ENCODE measurements at places on chromosomes 7 and 10.

- no peak for DNase-seq
Measured at GRCh38 chr10:84256510-84257342, 11.9 kb downstream of the RGR start.

- DNase-seq: no peak
Measured at GRCh38 chr10:3935141-3935540, 150.1 kb upstream of the KLF6 start.

DNA sequence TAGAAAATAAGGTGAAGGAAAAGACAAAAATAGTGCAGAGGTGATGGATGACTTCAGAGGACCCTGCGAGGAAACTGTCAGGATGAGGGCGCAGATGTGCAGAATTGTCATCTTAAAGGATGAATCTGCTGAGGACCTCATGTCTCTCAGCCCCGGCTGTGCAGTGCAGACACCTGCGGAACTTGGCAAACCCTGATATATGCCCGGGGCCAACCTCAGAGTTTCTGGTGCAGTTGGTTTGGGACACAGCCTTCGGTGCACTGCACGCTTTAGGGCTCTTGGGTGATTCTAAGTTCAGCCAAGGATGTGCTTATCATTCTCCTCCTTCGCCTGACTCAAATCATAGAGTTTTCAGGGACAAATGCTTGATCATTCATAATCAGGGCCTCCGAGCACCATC is 310.1 kb downstream of the TCERG1L start:
- no peak for DNase-seq

DNA sequence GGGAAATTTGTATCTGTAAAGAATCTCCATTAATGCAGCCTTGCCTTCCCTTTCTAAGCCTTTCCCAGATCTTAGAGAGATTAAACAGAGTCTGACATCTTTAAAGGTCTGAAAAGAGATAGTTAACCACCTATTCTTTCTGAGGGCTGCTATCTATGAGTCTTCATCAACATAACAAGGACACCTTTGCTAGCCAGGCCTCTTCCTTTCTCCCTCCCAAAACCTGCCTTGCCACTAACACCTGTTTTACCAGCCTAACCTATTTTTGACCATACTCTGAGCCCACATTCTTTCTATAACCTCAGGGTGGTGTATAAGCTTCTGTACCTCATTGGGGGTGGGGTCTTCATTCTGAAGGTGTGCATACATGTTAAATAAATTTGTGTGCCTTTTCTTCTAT is 217.1 kb downstream of the IPMK start:
- DNase-seq: no peak

- DNase-seq: no peak
Measured at GRCh38 chr7:141693082-141693481, 8.9 kb downstream of the DENND11 start.

DNA sequence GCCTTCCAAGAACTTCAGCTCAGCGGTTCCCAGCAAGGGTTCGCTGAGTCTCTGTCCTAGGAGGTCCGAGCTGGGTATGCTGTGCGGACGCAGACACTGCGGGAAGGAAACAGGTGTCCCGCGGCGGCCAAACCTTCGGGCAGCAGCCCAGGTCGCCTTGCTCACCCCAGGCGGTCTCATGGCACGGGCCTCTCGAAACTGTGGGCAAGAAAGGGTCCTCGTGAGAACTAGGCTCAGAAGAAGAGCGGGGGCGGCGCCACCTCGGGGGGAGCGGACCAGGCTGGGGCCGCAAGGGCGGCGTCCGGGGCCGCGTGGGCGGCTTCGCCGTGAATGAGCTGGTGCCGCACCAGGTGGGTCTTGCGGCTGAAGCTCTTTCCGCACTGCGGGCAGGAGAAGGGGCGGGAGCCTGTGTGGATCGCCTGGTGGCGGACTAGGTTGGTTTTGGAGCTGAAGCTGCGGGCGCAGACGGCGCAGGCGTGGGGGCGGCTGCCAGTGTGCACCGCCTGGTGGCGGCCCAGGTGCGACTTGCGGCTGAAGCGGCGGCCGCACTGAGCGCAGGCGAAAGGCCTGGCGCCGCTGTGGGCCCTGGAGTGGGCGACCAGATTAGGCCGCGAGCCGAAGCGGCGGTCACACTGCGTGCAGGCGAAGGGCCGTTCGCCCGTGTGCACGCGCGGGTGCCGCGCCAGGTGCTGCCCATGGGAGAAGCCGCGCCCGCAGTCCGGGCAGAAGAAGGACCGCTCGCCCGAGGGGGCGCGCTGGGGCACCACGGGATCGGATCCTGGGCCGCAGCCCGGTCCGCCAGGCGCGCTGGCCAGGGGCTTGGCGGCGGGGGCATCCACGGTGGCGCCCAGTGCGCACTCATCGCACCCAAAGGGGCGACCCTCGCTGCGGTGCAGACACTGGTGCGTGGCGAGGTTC is 8.6 kb downstream of the ZNF467 start:
- DNase-seq: no peak

- peak; percentile 68 for DNase-seq
Measured at GRCh38 chr10:97037365-97038361, 148.1 kb downstream of the SLIT1 start.

DNA sequence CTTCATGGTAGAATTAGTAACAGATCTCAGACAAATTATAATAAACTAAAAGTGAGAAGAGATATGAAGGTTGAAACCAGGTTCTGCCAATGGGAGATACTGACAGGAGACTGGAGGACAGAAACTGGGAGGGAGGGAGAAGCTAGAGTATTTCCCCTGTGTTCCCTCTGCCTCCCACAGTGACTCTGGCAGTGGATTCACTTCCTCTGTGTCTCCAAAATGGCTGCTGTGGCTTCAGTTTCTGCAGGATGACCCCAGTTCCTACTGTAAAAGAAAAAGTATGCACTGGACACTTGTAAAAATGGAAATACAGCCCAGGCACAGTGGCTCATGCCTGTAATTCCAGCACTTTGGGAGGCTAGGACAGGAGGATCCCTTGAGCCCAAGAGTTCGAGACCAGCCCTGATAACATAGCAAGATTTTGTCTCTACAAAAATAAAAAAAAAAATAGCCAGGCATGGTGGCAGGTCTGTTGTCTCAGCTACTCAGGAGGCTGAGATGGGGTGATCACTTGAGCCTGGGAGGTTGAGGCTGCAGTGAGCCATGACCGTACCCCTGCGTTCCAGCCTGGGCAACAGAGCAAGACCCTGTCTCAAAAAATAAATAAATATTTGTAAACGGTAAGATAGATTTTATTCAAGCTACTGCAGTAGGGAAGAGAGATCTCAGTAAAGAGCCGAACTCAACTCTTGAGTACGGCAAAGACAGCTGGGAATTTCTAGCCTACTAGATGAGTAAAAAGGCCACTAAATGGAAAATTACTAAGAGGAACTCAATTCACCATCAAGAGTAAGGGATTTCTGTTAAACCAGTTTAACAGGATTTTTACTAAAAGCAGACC is 156.6 kb upstream of the TRIM24 start:
- DNase-seq: no peak

DNA sequence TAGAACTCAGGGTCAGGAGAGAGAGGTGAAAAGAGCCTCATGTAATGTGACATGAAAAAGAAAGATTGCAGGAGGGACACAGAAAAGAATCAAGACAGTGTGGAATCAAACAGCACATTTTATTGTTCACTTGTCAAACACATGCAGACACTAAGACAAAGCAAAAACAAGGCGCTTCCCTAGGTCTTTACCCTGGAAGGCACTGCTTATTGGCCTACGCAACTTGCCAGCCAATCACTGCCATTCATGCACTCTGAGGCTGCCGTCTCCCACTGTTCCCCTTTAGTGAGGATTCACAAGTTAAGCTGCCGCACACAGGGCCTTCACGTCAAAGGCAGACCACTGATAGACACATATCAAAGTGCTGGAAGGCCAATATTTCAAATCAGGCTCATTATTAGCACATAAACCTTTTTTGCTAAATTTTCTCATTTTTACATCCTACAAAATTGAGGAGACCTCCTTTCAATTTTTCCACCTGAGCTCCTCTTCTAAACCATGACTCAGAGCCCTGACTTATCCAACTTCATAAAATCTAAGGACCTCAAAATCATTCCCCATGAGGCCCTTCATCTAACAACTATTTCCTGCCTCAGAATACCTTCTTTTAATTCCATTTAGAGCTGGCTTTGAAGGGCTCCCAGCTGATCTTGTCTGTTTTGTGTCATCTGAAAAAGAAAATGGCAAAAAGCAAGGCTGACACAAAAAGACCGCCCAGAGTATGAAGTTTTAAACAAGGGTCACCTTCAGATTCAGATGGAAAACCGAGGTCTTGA is 149.4 kb downstream of the CHCHD3 start:
- DNase-seq: no peak

DNA sequence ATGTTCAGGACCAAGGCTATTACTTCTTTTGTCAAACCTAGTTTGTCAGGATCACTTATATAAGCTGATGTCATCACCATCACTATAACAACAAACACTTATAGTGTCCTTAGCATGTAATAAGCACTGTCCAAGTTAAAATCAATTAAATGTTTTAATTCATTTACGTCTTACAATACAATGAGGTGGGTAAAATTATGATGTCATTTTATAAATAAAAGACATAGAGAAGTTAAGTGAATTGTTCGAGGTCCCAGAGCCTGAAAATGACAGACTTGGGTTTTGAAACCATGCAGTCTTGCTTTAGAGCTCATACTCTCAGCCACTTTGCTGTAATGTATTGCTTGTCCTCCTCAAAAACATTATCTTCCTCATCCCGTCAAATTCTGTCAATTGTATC is 48.3 kb downstream of the SLC13A1 start:
- no peak for DNase-seq

GRCh38 chr10:118209215-118209614 is 132.9 kb downstream of the FAM204A start:
- DNase-seq: peak; percentile 22

DNA sequence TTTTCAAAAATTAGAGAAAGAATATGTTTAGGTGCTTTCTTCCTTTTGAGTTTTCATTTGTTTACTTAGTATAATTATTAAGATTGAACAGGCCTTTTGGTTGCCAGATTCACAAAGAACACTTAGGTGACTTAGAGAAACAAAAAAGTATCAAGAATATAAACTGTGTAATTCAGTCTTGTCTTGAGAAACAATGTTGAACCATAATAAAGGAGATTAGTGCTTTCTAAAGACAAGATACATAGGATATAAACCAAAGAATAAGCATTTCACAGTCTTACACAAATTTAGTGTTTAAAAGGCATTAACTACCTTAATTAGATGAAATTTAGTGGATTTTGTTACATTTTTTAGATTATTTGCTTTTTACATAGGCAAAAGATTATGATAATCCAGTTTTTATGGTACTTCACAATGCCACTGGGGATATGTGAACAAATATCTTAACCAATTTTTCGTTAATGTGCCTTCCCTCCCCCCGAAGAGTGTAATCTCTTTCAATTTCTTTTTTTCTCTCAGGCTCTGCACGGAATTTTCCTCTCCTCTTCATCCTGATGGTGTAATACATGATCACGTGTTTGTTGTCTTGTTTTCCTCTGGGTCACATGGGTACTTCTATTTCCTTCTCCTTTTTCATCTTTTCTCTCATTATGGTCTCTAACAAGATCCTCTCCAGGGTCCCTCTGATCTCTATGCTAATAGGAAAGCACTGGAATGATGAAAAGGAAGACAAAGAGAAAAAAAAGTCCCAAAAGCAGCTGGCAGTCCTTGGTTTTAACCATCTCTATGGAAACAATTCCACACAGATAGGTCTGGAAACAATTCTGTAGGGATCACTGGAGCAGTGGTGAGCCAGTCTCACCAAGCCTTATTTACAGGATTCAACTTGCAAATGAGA is 3.7 kb upstream of the HNRNPH3 start:
- DNase-seq: no peak

DNA sequence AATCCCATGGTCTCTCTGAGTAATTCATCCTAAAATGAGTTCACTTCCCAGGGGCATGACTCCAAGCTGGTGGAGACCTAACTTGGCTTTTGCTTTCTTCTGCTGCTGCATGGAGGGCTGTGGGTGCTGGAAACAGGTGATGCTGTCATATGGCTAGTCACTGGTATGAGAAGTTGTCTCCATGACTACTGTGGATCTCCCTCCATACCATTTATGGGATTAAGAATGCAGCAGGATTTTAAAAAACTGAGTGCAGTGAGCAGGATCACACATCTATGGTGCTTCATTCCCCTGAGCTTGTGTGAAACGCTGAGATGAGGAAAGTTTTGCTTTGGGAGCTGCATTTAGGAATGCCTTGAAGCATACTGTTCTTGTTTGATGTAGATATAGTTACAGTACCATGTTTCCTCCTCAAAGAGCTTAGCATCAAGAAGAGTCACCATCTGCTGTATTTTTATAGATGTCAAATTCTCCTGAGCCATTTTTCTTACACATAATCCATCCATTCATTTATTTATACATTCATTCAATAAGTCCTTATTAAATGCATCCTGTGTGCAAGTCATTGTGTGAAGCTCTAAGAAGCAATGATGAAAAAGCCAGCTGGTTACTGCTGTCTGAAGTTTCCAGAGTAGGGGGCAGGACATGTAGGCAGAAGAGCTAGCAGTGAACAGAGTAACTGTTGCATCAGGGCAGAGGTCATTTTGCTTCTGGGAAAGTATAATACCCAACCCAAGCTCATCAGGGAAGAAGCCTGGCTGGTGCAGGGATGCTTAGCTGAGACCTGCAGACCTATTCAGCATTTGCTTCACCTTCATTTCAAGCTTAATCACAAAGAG is 534.8 kb downstream of the AUTS2 start:
- no peak for DNase-seq

GRCh38 chr7:115851291-115851690 is 179.3 kb downstream of the TFEC start:
- DNase-seq: no peak

DNA sequence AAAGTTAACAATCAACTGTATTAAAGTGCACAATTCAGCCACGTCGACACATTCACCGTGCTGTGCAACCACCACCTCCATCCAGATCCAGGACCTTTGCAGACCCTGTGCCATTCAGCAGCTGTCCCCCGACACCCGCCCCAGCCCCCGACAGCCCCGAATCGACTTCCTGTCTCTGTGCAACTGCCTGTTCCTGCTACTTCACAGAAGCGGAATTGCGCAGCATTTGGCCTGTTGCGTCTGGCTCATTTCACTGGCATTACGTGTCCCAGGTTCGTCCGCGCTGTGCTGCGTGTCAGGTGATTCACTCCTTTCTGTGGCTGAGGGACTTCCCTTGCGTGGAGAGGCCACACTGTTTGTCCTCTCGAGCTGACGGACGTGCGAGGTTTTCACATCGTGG is 33.2 kb upstream of the DNAAF5 start:
- no peak for DNase-seq

- no peak for DNase-seq
Measured at GRCh38 chr7:102122026-102122425, 164.6 kb upstream of the SH2B2 start.

DNA sequence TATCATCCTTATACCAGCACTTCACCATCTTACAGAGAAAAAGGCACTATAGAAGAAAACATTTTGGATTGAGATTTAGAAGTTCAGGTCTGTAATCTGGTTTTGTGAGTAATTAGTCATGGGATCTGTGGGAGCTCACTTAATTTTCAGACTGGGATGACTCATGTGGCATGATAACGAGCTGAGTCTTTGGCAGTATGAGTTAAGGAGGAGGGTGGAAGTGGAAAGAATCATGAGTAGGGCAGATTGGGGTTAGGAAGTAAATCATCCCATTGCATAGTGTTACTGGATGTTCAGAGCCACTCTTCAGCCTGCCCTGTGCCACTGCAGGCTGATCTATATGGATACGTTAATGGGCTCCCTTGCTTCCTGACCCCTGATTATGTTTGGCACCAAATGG is 64.9 kb downstream of the ZNF92 start:
- DNase-seq: no peak
